ENCODE measurements at places on chromosomes 16 and 17. TPM values are rescaled to one million over a fixed set of nuclear protein-coding genes. Genes with fewer than 3 reads are reported as not detected.

AGRP gene
- total RNA-seq = not detected

DYNLRB2 gene
- not detected for total RNA-seq

GNGT2 gene
- total RNA-seq = 3.3 TPM

GALR2 gene
- total RNA-seq = 0.63 TPM

PRAC2 gene
- total RNA-seq = not detected

FSCN2 gene
- total RNA-seq = 0.52 TPM

C17orf67 gene
- total RNA-seq = 1.5 TPM

KRTAP2-2 gene
- total RNA-seq = not detected

SSTR5 gene
- not detected for total RNA-seq

CCL8 gene
- not detected for total RNA-seq

TMEM92 gene
- total RNA-seq = not detected

PRKCB gene
- 110 TPM for total RNA-seq

HP gene
- 16.1 TPM for total RNA-seq

DNAH9 gene
- under 0.01 TPM for total RNA-seq

LDHD gene
- total RNA-seq = 0.84 TPM

IRX3 gene
- total RNA-seq = 1.2 TPM

SHCBP1 gene
- 1.8 TPM for total RNA-seq

TOM1L1 gene
- 1.3 TPM for total RNA-seq

TMIGD1 gene
- not detected for total RNA-seq

DRG2 gene
- 32.5 TPM for total RNA-seq

TK1 gene
- total RNA-seq = 0.94 TPM

TNP2 gene
- total RNA-seq = not detected

TBC1D26 gene
- total RNA-seq = 0.10 TPM

LPO gene
- total RNA-seq = not detected

CD68 gene
- 147 TPM for total RNA-seq

NAGS gene
- 0.42 TPM for total RNA-seq

WFDC1 gene
- total RNA-seq = 0.10 TPM

GPR139 gene
- not detected for total RNA-seq

TP53TG3F gene
- not detected for total RNA-seq

KREMEN2 gene
- not detected for total RNA-seq

LGALS3BP gene
- 20.5 TPM for total RNA-seq

STAT3 gene
- 216 TPM for total RNA-seq

VPS4A gene
- total RNA-seq = 35.5 TPM

MYO1C gene
- 12.1 TPM for total RNA-seq

ACSM3 gene
- 10.8 TPM for total RNA-seq
